ENCODE measurements at places on chromosomes 5 and 9. TPM values are rescaled to one million over a fixed set of nuclear protein-coding genes. Genes with fewer than 3 reads are reported as not detected.

CARTPT gene
- total RNA-seq: not detected

NR4A3 gene
- 1.3 TPM for total RNA-seq

SAPCD2 gene
- 4.7 TPM for total RNA-seq

SMIM3 gene
- total RNA-seq: 3.3 TPM

REEP5 gene
- total RNA-seq: 49.7 TPM

CTNND2 gene
- 76.9 TPM for total RNA-seq

PCDHGA8 gene
- 20.9 TPM for total RNA-seq
